ENCODE measurements at places on chromosomes 7 and 10.

DNA sequence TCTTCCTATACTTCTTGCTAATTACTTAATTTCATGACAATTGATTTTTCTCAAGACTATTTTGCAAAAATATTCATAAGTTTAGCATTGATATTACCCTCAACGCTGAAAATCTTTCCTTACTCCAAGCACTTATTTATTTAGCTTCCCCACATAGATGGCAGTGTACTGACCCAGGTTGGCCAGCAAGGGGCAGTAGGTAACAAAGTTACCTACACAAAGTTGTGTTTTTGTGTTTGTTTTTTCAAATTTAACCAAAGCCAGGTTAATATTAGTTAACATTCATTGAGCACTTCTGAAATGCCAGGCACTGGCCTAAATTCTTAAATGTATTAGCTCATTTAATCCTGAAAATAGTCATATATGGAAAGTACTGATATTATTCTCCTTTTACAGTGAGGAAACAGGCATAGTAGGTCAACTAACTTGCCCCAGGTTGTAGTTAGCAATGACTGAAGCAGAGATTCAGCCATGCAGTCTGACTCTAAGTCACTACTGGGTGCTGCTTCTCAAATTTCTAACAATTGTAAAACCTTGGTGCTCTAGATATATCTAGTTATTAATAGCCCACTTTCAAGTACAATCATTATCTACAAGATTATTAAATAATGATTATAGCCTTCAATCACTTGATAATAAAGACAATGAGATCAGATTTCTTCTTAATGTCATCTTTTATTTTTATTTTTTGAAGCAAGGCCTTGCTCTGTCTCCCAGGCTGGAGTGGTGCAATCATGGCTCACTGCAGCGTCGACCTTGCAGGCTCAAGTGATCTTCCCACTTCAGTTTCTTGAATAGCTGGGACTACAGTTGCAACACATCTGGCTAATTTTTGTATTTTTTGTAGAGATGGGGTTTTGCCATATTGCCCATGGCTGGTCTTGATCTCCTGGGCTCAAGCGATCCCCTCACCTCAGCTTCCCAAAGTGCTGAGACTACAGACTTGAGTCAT lies 5.8 kb upstream of the GGCT start:
- peak; percentile 32 for DNase-seq

DNA sequence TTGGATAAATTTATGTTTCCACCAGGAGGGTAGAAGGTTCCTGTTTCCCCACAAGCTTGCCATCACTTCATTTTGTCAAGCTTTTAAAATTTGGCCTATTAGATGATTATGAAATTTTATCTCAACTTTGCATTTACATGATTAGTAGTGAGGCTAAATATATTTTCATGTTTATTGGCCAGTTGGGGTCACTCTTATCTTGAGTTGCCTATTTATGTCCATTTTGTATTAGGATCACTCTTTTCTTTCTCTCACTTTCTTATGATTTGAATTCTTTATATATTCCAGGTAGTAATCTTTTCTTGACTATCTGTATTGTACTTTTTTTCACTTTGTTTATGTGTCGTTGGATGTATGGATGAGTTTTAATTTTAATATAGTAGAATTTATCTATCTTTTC lies 218.6 kb upstream of the SLC26A5 start:
- DNase-seq: no peak

GRCh38 chr7:34162677-34163076 lies 257.3 kb downstream of the BMPER start:
- no peak for DNase-seq

- DNase-seq: no peak
Observed at GRCh38 chr10:132925071-132925561, 17.3 kb downstream of the CFAP46 start.

DNA sequence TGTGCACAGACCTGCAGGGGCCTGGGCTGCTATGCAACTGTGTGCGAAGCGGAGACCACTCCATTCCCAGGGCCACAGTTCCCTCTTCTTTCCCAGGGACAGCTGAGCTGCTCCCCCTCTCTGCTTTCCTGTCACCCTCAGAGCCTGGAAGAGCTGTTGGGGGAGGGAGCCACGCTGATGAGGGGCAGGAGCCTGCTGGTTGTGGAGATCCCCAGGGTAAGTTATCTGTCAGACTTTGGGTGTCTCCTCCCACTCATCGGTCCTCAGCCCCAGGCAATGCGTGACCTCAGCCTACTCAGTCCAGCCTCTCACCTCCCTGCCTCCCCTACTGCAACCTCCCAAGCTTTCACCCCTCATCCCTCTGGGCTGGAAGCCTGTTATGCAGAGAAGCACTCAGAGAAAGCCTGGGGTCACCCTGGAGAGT lies 53.5 kb downstream of the ZNF467 start:
- DNase-seq: no peak

DNA sequence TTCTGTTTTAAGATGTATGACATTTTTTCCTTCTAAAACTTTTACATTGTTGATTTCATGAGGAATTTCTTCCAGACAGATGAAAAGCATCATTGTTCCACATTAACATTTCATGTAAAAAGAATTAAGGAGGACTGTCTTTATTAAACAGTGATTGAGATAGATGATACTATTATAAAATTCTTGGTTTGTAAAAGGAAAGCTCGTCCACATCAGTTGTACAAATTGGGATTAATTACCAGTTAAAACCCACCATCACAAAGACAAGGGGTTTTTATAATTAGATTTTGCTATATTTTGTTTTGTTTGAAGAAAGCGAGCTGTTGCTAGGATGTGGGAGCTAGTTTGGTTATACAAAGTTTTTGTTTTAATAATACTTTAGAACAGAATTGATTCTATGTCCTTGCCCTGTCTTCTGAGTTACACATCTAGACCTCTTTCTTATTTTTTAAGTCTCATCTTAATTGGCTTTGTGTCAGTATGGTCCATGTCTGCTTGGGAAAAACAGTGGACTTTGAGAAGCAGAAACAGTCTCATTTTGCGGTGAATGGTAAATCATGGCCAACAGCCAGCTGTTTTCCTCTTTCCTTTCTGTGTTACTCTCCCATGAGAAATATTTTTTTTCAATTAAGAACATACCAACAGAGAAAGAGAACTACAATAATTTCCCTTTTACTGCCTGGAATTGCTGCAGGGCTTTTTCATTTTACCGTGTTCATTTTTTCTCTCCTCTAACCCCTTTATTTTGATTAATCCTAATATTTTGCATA lies 3.2 kb downstream of the TES start:
- no peak for DNase-seq

DNA sequence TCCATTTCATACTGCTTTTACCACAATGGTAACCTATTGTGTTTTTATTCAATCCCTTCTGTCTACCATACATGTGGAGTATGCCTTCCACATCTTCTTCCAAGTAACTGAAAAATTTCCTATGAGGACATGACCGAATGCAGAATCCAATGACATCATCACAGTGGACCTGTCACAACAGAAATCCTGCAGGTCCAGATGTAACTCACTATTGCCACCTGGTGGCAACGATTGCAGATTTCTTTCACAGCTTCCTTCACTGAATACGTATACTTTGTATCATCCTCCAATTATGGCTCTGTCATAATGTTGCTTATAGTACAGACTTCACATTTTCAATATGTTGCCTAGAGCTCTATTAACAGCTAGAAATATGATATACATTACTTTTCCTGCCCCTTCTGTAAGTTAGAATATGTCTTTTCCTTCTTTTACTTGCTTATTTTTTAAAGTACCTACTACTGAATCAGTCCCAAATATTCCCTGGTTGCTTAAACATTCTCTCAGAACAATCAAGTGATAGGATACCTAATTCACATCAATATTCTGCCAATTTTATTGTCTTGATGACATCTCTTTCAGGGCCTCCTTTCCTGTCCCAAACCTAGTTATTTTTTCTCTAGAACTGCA lies 45.4 kb downstream of the SLC13A1 start:
- peak; percentile 43 for DNase-seq

DNA sequence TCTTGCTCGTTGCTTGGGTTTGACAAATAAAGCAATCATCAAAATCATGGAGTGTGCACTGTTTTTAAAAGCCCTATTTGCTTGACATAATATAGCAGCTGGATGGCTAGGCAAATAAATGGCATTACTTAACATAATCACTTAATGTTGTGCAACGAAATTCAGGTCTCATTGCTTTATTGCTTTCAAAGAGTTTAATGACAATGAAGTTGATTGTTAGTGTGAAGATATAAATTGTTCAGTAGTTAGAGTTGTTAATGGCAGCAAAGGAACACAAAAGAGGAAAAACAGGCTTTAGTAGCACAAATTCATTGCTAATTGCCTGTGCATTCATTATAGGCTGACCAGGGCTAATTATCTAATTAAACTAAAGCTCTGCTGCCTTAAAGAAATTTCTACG lies 7.6 kb upstream of the ADO start:
- DNase-seq: no peak

DNA sequence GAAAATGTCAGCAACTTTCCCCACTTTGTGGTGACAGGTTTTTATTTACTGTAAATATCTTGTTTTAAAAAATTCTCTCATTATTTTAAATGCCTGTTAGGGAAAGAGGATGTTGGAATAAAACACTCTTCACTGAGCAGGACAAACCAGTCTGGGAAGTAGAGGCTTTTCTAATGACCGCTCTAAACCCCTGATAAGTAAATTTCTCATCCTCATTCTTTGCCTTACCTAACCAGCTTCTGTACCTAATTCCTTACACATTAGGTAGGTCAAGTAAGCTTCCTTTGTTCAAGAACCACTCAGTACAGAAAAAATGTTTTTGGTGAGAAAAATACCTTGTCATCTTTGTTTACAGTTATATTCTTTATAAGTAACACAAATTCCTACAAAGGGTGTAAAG lies 143.6 kb downstream of the GPR85 start:
- no peak for DNase-seq

DNA sequence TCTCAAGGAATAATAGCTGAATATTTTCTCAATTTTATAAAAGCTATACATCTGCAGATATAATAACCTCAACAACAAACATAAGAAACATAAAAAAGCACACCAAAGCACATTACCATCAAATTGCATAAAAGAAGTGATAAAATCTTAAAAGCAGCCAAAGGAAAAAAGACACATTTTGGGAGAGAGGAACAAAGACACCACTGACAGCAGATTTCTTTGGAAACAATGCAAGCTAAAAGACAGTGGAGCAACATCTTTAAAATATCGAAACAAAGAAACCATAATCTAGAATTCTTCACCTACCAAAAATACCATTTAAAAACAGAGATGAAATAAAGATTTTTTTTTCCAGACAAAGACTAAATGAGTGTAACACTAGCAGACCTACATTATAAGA lies 55.7 kb upstream of the TEX47 start:
- no peak for DNase-seq

GRCh38 chr7:12549106-12549505 lies 21.4 kb upstream of the SCIN start:
- no peak for DNase-seq

- DNase-seq: no peak
Observed at GRCh38 chr7:77752016-77752415, 46.2 kb downstream of the TMEM60 start.

GRCh38 chr10:87915989-87916388 lies 52.6 kb downstream of the PTEN start:
- DNase-seq: no peak

- DNase-seq: no peak
Observed at GRCh38 chr7:87223666-87224065, 4.1 kb upstream of the TMEM243 start.

DNA sequence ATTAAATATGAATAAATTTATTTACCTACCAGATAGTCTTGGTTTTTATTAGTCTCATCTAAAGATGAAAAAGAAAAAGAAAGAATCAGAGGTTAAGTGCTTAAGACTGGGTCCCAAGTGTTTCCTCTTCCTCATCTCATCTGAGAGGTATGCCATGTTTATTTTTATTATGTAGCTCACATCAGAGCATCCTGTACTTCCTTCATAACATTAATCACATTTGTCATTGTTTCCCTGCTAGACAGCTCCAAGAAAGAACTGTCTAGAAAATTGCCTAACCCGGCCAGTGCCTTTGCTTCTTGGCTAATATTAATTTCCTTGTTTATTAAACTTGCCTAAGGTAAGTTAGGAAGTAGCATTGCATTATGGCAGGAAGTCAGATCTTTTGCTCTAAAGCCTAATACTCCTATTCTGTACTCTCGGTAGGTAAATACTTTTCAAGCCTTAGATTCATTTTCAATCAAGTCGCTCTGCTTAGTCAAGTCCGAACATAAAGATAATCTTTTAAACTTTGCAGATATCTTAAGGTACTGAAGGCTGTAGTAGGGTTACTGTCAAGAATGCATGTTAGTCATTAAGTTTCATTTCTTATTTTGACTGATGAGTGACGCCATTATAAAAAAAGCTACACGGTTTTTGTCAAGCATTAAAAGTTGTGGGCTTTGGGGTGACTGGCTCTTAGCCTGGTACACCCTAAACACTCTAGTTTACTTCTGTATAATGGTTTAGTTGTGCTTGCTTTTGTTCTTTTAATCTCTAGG lies 47.4 kb downstream of the ZMYND11 start:
- no peak for DNase-seq

DNA sequence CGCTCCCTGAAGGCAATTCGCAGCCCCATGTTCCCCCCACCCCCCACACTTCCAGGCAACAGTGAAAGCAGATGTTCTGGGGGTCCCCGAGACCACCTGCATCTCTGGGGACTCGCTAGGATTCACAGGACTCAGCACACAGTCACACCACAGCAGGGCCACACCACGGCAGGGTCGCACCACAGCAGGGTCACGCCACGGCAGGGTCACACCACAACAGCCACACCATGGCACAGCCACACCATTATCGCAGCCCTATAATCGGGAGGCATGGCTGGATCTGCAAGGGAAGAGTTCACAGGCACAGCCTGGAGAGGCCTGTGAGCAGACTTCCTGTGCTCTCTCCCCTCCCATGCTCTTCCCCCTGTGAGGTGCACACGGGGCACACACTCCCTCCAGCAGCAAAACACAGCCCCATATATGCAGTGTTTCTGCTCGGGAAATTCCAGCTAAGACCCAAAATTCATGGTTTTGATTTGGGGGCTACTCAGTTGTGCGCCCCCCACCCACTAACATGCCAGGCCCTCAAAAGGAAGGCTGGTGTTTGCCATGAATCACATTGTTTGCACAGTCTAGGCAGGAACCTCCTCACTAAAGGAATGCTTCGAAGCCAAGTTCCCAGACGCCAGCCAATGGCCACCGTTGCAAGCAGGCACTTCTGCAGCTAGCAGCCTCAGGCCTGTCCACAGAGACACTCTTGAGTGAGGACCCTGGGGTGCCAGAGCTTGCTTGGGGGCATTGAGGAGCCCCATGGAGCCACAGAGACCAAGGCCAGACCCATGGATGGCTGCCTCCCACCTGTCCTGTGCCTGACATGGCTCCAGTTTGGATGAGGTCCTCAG lies 7.0 kb upstream of the DPYSL4 start:
- no peak for DNase-seq

- DNase-seq: no peak
Observed at GRCh38 chr7:137032436-137032835, 164.0 kb downstream of the CHRM2 start.

- no peak for DNase-seq
Observed at GRCh38 chr10:24784061-24784460, 60.4 kb upstream of the ARHGAP21 start.
